ENCODE measurements at places on chromosomes 5 and 9.

DNA sequence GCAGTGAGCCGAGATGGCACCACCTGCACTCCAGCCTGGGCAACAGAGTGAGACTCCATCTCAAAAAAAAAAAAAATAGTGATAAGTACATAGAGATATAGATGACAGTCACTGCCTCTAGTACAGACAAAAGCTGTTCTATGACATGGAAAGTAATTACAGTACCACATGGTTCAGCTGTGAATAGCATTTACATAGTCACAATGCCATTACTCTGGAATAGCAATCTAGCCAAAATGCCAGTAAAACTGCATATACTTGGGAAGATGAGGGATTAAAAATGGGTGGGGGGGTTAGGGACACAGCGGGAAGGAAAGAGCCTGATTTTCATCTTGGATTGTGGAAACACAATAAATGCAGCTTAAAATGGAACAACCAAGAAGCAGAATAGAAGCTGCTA lies 39.4 kb upstream of the CNOT6 start:
- DNase-seq, result no peak

DNA sequence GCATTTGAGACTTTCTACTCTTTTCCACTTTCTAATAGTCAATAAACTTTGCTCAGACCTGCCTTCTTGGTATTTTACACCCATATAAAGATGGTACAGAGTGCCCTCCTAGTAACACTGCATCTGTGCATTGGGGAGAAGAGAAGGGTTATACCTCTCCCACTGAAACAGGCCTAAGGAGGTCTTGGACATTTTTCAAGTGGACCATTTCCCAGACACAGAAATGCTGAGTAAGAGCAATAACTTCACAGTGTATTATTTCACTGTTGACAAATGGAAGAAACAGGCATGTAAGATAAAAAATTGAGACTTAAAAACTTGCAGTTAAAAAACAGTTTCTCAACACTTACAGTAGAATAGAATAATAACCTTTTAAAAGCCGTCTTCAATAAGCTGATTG lies 1224.0 kb upstream of the CDH18 start:
- no peak for DNase-seq

- DNase-seq, result no peak
Measured at GRCh38 chr5:72605632-72606031, 98.4 kb upstream of the ZNF366 start.

GRCh38 chr9:134263596-134263995 lies 62.7 kb upstream of the RXRA start:
- peak; percentile 1 for DNase-seq

DNA sequence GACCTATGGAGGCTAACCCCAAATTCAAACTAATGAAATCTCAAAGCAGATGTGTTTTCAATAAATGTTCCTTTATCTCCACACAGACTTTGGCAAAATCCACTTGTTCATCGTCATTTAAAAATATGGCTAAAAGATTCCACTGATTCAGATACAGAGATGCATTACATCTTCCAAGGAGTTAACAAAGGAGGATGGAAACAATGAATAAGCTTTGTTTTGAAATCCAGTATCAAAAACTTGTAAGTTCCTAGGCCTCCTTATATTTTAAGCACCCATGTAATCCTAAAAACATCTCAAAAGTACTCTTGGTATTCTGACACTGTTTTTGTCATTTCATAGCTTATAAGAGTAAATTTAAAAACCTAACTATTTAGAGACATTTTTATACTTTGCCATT lies 345.6 kb upstream of the ACTBL2 start:
- no peak for DNase-seq

- peak; percentile 61 for DNase-seq
Measured at GRCh38 chr9:38362852-38363588, 29.5 kb upstream of the ALDH1B1 start.

GRCh38 chr5:131005963-131006684 lies 158.9 kb downstream of the HINT1 start:
- no peak for DNase-seq

DNA sequence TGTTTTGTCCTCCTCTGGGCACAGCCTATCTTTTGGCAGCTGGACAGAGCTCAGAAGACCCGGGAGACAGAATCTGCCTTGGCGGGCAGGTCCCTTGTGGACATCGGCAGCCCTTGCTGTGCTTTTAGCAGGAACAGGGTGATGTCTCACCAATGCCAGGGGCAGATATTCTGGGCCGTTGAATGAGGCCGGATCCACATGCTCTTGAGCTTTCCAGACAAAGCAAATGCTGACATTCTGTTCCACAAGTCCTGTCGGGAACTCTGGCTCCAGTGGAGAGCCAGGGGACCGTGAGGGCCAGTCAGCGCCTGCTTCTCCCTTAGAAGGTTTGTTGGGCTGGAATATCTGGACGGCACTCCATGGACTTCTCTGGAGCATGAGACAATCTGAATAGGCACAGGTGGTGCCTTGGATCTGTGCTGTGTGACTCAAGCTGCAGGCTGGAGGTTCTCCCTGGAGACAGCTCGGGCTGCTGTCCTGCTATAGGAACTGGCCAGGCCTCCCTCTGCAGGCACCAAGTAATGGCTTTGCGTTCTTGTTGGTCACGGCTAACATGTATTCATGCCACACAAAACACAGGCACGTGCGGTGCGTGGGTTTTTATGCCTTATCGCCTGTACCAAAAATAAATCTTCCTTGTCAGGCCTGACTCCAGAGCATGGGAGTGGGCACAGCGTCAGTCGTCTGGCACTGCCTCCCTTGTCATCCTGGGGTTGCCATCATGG lies 80.3 kb downstream of the GADD45G start:
- no peak for DNase-seq

- no peak for DNase-seq
Measured at GRCh38 chr9:35237311-35237710, 75.5 kb downstream of the UNC13B start.

DNA sequence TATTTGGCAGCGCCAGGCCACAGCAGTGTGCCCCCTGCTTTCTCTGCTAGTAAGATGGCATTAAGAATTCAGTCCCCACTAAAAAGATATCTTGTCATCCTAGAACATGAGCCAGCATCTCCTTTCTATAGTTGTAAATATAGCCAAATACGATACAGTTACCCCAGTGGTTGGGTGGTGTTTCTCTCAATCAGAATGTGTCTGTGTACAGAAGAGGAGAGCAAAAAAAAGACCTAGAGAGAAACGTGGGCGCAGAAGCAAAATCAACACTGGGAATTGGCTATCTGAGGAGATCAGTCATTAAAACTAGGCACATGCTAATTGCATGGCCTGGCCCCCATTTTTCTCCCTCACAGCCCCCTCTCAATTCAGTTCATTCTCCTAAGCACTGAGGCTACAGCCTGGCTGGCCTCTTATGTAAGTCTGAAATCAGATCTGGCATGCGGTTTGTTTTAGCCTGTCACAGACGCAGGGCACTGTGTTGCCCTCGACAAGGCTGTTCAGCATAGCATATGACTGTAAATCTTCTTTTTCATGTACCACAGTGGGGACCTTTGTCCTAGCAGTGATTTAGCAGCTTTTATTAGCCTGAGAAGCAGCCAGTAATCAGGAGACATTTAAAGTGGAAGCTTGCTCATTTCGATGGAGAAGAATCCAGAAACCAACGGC lies 57.8 kb downstream of the RORB start:
- no peak for DNase-seq
